Mesenteric fat pad (tissue), 1 donor: ENCODE measurements at places on chromosomes 1 and 21. TPM values are rescaled to one million over a fixed set of nuclear protein-coding genes. Genes with fewer than 3 reads are reported as not detected.

Gene NOTCH2NLA
- 41.2 TPM for total RNA-seq

Gene NT5C1A
- total RNA-seq: 0.42 TPM

Gene C1QA
- total RNA-seq: 347 TPM

Gene FCRLA
- total RNA-seq: not detected

Gene DENND2C
- 2.6 TPM for total RNA-seq

Gene MROH9
- not detected for total RNA-seq

Gene HES3
- total RNA-seq: not detected

Gene KRTAP10-7
- total RNA-seq: not detected

Gene SHE
- 33.1 TPM for total RNA-seq

Gene LCA5L
- total RNA-seq: 0.55 TPM

Gene RBM11
- not detected for total RNA-seq

Gene CD247
- total RNA-seq: 2.1 TPM

Gene CDA
- 6.4 TPM for total RNA-seq

Gene CR1
- 31.2 TPM for total RNA-seq

Gene SLC16A4
- 7.2 TPM for total RNA-seq

Gene CTNNBIP1
- 29.8 TPM for total RNA-seq

Gene IL22RA1
- not detected for total RNA-seq

Gene BNIPL
- total RNA-seq: not detected

Gene MSH4
- total RNA-seq: not detected

Gene PGBD5
- 1.4 TPM for total RNA-seq

Gene TTLL10
- 1.4 TPM for total RNA-seq

Gene CASQ2
- total RNA-seq: 1.5 TPM

Gene EMC1
- total RNA-seq: 39.9 TPM

Gene CCDC27
- total RNA-seq: not detected

Gene TRIM67
- total RNA-seq: 0.22 TPM

Gene FCRL3
- total RNA-seq: 0.19 TPM

Gene NBPF26
- total RNA-seq: 26.9 TPM

Gene COPA
- 228 TPM for total RNA-seq

Gene GNG4
- total RNA-seq: 0.64 TPM

Gene LCE3E
- not detected for total RNA-seq

Gene BRDT
- total RNA-seq: not detected

Gene TYW3
- total RNA-seq: 17.9 TPM

Gene FCER1G
- total RNA-seq: 176 TPM

Gene GPR89A
- total RNA-seq: 13.1 TPM

Gene FCAMR
- total RNA-seq: not detected

Gene CFAP74
- not detected for total RNA-seq

Gene GLIS1
- 2.1 TPM for total RNA-seq

Gene OR14K1
- not detected for total RNA-seq

Gene NHLH1
- 0.42 TPM for total RNA-seq

Gene CFHR5
- not detected for total RNA-seq

Gene S100A2
- total RNA-seq: 0.58 TPM

Gene ZNF684
- 3.7 TPM for total RNA-seq

Gene LDLRAD1
- total RNA-seq: not detected

Gene NUP133
- 27.9 TPM for total RNA-seq

Gene PADI3
- not detected for total RNA-seq

Gene NID1
- total RNA-seq: 238 TPM

Gene CITED4
- 20.6 TPM for total RNA-seq

Gene IVNS1ABP
- 139 TPM for total RNA-seq

Gene LRRC71
- 0.32 TPM for total RNA-seq
